ENCODE measurements at places on chromosomes 16 and 17. TPM values are rescaled to one million over a fixed set of nuclear protein-coding genes. Genes with fewer than 3 reads are reported as not detected.

- DNase-seq: no peak
Measured at GRCh38 chr16:3058139-3059030, 7.1 kb upstream of the IL32 start.

DNA sequence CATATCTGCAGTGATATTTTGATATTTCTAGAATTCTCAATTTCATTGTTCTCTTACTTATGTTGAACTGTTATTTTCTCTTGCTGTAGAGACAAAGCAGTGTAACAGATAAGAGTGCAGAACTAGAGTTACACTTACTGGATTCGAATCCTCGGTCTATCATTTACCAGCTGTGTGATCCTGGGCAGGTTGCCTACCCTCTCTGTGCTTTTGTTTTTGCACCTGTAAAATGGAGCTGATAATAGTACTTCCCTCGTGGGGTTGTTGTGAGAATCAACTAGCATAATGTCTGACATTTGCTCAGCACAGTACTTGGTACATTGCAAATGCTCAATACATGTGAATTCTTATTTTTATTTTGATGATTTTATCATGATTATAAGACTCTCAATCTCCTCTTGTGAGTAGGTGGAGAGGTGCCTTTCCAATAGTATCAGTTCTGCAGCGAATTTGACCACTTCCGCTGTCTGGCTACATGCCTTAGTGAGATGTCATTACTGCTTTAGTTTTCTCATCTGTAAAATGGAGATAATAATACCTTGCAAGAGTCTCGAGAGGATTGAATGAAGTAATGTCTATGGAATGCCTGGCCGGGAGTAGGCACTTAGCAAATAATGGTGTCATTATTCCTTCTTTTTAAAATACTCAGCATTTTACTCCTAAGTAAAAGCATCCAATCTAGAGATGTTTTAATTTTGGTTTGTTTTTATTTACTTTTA, 312.2 kb upstream of the MAF start:
- no peak for DNase-seq

DNA sequence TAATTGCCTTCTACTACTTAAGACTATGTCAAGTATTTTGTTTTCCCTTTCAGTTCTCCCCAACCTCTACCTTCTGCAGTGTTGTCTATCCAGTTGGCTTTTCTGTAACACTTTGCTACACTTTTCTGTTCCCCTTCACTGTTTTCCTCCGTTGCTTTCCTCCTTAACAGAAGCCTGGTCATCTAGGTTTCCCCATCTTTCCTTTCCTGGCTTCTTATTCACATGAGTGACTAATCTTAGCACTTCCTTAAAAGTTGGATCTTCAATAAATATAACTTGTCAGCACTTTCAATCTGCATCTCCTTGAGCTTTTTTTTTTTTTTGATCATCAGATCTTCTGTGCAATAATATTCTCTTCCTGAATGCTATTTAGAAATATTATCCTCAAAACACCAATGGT, 2.8 kb upstream of the SLFN11 start:
- no peak for DNase-seq

- no peak for DNase-seq
Measured at GRCh38 chr17:67041531-67041930, 2.8 kb upstream of the CACNG1 start.

DNA sequence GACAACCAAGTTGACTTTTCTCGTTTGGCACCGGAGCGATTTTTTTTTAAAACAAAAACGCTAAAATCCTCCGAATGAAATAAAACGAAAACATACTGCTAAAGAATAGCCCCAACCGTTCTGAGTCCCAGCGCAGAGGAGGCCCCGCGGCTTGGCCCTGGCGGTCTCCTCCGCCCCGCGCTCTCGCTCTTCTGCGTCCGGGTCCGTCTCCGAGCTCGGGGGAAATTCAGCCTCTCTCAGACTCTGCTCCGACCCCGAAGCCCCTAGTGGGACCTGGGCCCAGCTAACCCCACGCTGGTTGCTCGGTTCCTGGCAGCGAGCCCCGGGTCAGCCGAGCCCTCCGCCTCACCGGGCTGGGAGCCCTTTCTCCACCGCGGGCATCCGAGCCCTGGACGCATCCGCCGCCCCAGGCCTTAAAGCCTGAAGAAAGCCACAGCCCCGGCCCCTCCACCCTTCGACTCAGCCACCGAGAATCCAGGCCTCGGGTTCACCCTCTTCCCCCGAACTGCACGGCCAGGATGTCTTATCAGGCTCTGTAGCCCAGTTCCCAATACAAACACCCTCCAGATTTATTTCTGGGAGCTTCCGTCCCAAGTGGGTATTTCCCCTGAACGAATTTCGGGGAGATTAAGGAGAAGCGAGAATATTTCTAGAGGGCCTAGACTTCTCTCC, 1.2 kb downstream of the TBX2 start:
- DNase-seq: no peak

The SCGB1C2 gene
- total RNA-seq: not detected

DNA sequence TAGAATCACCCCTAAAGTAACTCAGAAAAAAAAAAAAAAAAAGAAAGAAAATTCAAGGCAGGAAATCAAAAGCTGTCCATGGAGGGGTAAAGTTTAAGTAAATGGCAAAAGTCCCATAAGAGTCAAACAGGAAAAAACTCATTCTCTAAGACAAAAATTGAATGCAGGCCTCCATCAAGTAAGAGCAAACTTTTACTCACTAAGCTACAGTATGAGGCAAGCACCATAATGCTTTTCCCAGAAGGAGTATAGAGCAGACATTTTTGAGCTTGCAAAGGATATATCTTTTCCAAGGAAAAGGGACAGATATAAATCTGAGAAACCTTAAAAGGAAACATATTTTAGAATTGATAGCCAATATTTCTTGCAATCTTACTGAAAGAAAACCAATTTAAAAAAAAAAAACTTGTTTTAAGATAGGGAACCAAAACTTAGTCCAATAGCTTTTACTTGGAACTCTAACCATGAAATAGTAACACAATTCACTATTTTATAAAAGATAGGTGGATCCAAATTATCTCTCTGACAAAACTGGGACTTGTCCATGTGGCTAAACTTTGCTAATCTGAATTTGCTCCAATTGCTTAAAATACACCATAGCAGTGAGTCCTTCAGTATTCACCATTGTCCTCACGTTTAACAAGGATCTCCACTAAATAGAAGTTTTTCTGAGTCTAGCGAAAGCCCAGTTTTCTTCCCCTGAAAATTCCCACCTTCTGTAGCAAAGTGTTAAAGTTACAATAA, 99.8 kb downstream of the CDH11 start:
- no peak for DNase-seq

The PKMYT1 gene
- total RNA-seq: 4.3 TPM

GRCh38 chr17:68456339-68457167, 743 bp downstream of the WIPI1 start:
- peak; percentile 83 for DNase-seq

DNA sequence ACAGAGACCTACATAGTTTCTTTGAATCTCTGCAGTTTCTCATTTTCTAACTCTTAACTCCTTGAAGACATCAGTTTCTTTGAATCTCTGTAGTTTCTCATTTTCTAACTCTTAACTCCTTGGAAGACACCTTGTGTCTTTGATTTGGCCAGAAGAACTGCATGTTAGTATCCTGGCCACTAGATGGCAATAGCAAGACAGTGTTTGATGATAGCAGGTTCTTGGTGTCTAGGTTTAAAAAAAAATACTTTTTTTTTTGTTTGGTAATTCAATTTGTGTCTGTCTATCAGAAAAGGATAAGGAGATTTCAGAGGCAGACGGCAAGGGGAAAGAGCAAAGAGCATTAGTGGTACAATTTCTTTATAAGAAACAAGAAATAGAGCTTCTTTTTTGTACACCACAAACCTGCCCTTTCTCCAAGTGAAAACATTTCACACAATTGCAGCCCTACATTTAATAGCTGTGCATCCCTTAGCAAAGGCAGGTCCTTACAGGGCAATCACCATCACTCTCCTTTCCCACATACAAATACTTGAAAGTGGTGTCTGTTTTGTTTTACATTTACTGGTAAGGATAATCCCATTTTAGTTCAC, 1324.9 kb upstream of the CDH8 start:
- DNase-seq: no peak

All from lower leg skin (tissue), 4 donors.